ENCODE measurements at places on chromosomes 2 and 18.
A peak's percentile ranks its signal among the peaks of the same experiment; 100 is the strongest.

DNA sequence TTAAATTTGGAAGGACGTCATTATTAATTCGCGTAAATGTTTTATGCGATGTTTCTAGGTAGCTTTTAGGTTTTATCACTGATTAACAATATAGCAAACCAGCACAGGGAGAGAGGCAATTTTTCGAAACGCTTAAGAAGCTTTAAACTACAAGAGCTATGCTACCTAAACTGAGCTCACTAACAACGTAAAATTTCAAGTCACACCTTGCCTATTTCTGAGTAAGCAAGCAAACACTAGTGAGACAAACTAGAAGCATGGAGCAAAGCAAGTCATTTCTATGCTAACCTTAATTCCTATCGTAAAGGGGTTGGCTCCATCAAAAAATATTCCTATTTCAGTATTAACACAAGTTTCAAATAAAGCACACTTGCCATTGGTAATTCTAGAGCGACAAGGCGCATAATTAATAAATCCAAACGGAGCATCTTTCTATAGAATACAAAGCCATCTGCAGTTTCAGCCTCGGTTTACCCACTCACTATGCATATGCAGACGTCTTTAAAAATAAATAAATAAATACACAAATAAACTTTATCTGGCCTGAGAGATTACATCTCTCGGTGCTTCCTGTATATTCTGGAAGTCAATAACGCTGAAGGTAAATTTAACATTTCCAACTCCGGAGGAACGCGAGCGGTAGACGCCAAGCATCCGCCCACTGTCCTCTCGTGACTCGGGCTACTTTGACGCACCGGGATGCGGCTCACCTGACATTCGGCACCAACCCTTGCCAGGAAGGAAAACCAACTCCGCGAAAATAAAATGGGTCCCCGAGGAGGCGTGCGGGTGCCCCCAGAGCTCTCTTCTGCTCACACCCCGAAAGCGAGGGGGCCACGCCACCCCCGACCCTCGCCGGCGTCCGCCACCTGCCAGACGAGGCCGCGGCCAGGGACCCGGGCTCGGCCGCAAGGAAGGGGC is 947 bp downstream of the ITSN2 start:
- peak; percentile 12 for DNase-seq

DNA sequence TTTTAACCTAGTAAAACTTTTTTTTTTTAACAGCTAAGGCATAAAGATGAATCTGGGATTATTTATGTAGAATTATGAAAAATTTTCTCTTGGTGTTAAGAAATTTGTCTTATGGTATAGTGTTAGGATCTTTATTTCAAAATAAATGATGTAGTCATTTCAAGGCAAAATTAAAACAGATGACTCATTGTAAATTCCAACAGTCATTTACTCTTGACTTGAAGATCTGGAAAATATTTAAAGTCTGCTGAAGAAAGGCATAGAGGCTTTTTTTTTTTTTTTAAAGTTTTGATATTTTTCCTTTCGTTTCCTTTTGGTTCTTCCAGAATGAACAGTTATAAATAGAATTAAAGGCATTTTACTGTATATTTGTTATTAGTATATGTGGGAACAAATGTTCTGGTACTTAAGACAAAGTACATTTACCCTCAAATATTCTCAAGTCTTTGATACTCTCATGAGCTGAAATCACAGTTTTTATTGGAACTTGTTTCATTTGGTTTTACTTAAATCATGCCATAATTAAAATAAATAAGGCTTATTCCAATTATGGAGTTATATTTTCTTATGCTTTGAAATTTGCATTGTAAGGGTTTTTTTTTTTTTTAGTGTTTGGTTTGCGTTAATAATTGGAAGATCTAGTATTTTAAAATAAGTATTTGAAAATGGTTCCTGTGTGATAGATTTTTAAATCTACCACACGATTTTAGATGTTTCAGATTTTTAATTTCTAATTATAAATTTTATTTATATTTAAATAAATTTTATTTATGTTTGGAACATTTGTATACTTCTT is 29.9 kb downstream of the GLS start:
- peak; percentile 55 for DNase-seq

DNA sequence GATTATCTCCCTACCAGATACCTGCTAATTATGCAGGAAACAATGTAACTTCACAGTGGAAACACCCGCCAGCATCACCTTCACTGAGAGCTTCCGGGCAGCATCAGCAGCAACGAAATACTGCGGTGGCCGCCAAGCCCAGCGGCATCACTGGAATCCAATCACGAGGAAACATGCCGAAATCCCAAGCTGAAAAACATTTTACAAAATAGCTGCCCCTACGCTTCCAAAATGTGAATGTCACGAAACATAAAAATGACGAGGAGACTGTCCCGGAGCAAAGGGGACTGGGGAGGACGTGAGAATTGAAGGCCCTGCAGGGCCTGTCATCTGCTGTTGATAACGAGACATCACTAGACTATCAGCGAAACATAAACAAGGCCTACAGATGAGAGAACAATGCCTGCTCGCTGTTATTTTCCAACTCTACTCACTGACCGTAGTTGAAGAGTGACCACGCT is 82.6 kb downstream of the HDAC4 start:
- DNase-seq = no peak

DNA sequence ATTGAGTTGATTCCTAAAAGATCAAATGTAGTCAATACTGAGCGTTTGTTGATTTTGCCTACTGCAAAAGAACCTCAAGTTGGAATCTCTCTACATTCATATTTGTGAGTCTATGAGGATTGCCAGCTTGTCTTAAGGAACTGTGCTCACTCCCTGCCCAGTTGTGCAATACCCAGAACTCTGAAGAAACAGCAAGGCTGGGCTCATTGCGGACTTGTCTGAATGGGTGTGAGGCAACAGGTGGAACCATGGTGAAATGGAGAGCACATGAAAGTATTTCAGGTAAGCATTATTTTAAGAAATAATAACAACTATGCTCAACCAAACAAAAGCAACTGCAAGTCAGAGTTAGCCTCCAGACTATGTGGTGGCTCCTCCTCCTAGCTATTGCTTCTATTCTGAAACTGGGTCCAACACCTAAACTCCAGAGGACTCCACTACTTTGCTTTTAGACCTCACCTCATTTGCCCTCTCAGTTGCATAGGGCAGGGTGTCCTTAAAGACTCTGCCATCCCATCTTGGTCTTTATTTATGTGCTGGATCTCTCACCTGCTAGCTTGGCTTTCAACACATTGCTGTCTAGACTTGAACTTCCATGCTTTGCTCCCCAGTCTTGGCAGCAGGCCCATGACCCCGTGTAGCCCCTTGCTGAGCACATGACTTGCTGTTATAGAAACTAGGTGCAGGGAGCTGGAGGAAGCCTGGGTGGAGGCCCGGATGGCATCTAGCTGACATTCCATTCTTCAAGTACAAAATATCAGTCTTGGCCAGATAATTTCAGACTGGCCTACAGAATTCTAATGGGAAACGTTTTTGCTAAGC is 94.8 kb upstream of the ARL5A start:
- no peak for DNase-seq

- no peak for DNase-seq
Measured at GRCh38 chr2:151904021-151904420, 75.8 kb upstream of the ARL5A start.

GRCh38 chr2:49002750-49003149 is 151.6 kb downstream of the FSHR start:
- DNase-seq = no peak

GRCh38 chr18:23377669-23378301 is 75.3 kb upstream of the RIOK3 start:
- peak; percentile 80 for DNase-seq

DNA sequence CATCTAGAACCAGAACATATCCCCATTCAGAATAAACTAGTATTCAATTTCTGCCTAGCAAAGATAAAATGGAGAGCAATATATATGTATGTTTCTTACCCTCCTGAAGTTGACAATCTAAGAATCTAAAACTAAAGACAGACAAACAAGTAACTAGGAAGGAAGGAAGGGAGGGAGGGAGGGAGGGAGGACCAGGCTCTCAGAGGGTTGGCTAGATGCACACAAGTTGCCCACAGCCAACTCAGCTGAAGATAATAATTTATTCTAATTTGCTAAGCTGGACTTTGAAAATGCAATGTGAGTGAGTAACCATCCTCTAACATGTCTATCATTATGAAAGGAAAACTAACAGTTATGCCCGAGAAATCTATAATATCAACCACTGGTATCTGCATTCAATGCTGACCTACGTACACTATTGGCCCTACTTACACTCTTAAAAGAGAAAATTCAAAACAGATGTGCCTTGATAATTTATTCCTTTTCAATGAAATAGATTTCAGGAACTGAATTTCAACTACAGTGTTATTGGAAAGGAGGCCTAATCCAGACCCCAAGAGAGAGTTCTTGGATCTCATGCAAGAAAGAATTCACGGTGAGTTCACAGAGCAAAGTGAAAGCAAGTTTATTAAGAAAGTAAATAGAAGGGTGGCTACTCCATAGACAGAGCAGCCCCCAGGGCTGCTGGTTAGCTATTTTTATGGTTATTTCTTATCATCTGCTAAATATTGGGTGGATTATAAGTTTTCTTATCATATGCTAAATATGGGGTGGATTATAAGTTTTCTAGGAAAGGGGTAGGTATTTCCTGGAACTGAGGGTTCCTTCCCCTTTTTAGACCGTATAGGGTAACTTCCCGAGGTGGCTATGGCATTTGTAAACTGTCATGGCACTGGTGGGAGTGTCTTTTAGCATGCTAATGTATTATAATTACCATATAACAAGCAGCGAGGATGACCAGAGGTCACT is 288.5 kb upstream of the SLC39A10 start:
- no peak for DNase-seq

GRCh38 chr2:68860111-68860510 is 11.1 kb downstream of the BMP10 start:
- DNase-seq = no peak

- no peak for DNase-seq
Measured at GRCh38 chr2:239258248-239258647, 142.6 kb downstream of the HDAC4 start.

- no peak for DNase-seq
Measured at GRCh38 chr2:65326276-65326675, 98.6 kb downstream of the ACTR2 start.

DNA sequence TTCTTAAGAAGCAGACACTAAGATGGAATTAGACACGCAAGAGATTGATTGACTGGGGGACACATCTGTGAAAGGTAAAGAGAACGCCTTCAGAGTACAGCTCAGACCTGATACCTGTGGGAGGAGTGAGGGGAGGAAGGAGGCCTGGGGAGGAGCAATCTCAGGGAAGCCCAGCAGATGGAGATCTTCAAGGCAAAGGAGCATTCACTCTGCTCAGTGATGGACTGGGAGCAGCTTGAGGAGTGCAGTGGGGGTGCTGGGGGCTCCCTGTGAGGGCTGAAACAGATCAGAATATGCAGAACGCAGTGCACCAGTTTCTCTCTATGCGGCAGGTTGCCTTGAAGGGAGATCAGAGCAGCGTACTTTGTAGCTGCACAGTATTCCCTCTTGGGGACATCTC is 103.7 kb upstream of the ATP8B1 start:
- no peak for DNase-seq

- peak; percentile 96 for DNase-seq
Measured at GRCh38 chr2:10283106-10284062, 19.3 kb upstream of the HPCAL1 start.

- no peak for DNase-seq
Measured at GRCh38 chr18:75473316-75473715, 45.8 kb upstream of the SMIM21 start.

DNA sequence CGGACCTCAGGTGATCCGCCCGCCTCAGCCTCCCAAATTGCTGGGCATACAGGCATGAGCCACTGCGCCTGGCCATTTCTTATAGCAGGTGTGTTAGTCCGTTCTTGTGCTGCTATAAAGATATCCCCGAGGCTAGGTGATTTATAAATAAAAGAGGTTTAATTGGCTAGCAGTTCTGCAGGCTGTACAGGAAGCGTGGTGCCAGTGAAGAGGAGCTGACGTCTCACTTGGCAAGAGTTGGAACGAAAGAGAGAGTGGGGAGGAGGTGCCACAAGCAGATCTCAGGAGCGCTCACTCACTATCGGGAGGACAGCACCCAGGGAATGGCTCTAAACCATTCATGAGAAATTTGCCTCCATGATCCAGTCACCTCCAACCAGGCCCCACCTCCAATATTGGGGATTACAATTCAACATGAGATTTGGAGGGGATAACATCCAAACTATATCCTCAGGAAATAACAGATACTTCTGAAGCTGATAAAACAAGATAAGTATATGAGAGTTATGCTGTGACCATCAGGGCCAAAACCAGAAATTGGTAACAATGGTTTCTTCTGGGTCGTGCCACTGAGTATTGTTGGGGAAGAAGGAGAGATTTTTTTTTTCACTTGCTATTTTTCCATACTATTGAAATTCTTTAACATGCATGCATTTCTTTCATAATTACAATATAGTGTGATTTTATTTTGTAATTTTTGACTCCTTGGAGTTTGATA is 7.4 kb upstream of the RMC1 start:
- no peak for DNase-seq

GRCh38 chr2:176187200-176187898 is 1.1 kb upstream of the HOXD1 start:
- no peak for DNase-seq

DNA sequence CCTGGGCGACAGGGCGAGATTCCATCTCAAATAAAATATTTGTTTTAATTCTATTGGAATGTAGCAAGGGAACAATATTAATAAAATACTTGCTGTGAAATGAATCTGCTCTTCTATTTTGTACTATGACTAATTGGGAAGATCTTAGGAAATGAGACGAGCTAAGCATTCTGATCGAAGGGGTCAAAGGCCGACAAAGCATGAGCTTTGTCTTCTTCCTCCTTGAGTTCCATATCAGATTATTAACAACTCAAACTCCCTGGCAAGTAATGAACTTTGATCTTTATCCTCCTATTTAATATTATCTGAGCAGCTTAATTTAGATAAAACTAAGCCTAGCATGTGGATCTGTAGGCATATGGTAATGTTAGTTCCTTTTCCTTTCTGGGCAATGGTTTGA is 15.5 kb downstream of the GEMIN6 start:
- no peak for DNase-seq

DNA sequence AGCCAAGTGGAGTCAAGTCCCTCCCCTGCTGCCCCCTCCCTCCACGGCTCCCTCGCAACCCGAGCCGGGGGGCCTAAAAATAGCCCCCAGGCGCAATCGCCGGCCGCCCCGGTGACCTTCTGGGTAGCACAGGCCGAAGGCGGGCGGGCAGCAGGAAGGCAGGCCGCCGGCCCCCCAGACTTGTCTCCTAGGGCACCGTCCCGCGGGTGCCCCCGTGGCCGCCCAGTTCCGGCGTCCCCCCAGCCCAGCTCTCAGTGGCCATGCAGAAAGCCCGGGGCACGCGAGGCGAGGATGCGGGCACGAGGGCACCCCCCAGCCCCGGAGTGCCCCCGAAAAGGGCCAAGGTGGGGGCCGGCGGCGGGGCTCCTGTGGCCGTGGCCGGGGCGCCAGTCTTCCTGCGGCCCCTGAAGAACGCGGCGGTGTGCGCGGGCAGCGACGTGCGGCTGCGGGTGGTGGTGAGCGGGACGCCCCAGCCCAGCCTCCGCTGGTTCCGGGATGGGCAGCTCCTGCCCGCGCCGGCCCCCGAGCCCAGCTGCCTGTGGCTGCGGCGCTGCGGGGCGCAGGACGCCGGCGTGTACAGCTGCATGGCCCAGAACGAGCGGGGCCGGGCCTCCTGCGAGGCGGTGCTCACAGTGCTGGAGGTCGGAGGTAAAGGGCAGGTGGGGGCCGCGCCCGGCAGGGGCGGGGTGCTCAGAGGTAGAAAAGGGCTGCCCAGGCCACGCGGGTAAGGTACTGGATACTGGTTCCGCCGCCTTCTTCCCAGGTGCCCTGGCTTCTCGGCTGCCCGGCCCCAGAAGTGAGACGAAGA is at the start of gene SPEG:
Gene SPEG, plus strand, starts transcription at position 126 of the 808 bp plus-strand sequence. Its CDS starts 135 bp downstream, at position 261.
- DNase-seq = no peak
